ENCODE measurements at places on chromosomes 1 and 21.

GRCh38 chr1:21579791-21580190 lies 70.6 kb downstream of the ALPL start:
- DNase-seq, result no peak

- no peak for DNase-seq
Observed at GRCh38 chr21:34335316-34335715, 28.5 kb upstream of the KCNE2 start.

- no peak for DNase-seq
Observed at GRCh38 chr1:7317888-7318287, 453.2 kb upstream of the VAMP3 start.

DNA sequence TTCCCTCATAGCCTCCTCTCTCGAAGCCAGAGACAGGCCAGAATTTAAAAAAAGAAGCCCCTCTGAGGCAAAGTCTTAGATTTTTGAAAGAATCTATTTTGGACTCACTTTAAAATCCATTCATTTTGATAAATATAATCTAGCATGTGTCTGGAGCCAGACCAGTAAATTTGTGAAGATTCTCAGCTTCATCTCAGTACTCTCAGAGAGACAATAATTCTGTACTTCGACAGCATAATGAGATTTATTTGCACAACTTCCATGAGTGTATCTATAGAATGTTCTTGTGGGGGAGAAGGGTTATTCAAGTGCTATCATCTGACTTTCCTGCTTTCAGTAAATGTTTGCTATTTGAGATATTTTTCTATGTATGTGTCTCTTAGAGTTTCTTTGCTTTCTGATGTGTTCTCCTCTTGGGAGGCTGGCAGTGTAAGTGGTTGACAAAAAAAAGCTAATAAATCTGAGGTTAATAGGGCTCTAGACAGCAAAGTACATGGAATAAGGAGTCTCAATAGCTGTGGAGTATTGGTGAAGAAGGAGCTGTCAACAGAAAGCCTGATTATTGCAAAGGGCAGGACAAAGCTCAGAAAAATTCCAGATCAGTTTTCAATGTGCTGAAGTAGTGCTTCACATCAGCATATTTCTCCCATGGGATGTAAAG lies 223.0 kb downstream of the PTBP2 start:
- DNase-seq, result no peak

DNA sequence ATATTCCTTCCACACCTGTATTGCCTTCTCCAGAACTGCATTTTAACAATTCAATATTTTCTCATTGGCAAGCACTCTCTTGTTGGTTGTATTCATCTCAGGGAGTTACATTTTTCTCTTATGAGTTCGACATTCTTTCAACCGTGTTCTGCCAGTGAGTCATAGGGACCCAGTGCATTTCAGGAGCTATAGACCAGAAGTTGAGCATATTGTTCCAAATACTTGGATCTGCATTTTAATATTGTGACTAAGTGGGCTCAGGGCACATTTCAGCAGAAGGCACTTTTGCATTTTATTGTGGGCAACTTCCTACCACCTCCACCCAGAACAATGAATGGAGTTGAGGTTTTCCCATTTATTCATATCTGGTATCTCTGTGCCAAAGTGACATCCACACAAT lies 132.8 kb downstream of the TNFSF18 start:
- DNase-seq, result no peak

DNA sequence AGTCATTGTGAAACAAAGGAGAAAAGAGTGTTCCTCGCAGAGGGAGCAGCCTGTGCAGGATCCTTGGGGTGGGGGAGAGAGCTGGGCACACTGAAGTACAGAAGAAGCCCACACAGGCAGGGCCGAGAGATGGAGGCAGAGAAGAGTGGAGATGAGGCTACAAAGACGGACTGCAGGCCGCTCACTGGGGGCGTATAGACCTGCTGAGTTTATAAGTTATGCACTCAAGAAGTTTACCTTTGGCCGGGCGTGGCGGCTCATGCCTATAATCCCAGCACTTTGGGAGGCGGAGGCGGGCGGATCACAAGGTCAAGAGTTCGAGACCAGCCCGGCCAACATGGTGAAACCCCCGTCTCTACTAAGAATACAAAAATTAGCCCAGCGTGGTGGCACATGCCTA lies 7.6 kb upstream of the SLAMF9 start:
- no peak for DNase-seq

GRCh38 chr1:235429143-235429542 lies 61.9 kb downstream of the TBCE start:
- no peak for DNase-seq

GRCh38 chr1:33045814-33046213 lies 9.1 kb upstream of the AK2 start:
- DNase-seq, result no peak
